ENCODE measurements at places on chromosomes 7 and 10.

GRCh38 chr10:78212060-78212785 lies 178.6 kb downstream of the RPS24 start:
- no peak for DNase-seq

GRCh38 chr7:21579341-21580072 lies 36.7 kb downstream of the DNAH11 start:
- no peak for DNase-seq

GRCh38 chr7:723541-723940 lies 3.0 kb upstream of the DNAAF5 start:
- DNase-seq: no peak

GRCh38 chr10:132527339-132528063 lies 10.1 kb upstream of the INPP5A start:
- DNase-seq: no peak

- DNase-seq: no peak
Observed at GRCh38 chr7:7323352-7323751, 141.0 kb downstream of the C1GALT1 start.

DNA sequence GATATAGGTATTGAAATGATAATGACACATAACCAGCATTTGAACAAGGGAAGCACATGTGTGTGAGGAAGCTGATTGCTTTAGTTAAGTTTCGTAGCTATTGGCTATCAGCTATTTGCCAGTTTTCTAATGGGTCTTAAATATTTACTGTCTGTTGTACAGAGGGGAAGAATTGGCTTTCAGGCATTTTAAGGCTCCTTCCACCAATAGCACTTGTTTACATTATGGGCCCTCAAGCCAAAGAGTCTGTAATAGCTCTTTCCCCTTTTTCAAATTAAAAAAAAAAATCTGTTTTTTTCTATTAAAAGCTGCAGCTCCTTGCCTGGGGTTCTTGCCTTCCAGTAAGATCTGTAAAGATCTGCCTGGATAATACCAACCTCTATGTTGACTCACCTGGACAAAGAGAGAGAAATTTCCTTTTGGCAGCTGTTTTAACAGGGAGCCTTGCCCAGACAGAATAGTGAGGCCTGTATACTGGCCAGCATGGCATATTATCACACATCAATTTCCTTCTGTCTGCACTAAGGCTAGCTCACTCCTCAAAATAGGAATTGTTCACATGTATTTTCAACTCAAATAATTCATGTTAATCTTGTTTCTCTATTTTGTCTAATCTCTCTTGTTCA lies 104.7 kb upstream of the LRGUK start:
- DNase-seq: no peak

GRCh38 chr10:11725912-11726311 lies 16.3 kb upstream of the ECHDC3 start:
- no peak for DNase-seq

- DNase-seq: no peak
Observed at GRCh38 chr10:114931072-114931679, 6.8 kb upstream of the TRUB1 start.

GRCh38 chr7:157348548-157348947 lies 11.7 kb downstream of the DNAJB6 start:
- DNase-seq: no peak
